ENCODE measurements at places on chromosomes 1 and 21.

DNA sequence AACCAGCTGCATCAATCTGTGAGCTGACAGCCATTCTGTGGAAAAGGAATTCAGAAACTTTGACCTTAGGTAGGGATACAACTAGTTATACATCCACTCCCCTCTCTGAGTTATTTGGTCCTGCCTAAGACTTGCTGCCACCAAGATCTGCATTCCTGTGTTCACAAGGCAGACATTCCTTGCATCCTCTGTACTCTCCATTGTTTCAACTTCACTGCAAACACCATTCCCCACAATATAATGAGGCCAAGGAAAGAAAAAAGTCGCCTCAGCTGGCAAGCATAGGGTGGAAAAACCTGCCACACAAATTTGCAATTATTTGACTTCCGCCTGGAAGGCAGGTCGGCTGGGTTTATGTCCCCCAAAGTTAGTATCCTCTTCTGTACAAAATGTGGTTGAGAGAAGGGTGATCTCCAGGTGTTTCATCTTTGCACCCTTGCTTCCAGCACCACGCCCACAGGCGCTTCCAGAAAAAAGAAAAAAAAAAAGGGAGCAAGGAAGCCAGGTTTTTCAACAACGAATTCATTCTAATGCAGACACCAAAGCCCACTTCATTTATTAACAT lies 676 bp upstream of the CTTNBP2NL start:
- no peak for DNase-seq

DNA sequence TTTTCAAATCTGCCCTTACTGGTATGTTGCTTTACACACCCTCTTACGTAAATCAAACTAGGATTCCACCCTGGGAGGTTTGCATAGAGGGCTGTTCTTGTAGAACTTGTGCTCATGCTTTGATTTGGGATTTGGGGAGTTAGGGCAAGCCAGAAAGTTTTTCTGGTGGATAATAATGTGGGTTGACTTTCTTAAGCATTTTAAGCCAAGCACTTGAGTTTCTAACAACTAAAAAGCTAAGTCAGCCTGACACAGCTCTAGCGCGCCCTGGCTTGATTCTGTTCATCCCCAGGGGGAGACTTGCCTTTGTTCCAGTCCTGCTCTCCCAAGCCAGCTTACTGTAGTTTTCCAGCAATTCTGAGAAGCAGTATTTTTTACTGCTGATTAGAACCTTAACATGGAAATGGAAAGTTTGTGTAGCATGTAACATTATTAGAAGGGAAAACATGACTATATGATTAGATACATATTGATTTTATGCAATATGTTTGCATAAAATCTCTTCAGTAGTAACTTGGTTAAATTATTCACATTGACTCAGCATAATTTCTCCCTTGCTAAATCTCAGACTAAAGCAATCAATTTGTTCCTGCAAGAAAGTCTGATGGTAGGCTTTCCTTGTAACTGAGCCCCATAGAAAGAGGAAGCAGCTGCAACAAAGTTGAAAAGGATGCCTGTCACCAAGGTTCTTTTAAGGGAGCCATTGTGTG lies 11.0 kb upstream of the PGD start:
- DNase-seq, result no peak

- peak; percentile 80 for DNase-seq
These were observed 1.7 kb downstream of the WNT9A start for GRCh38 chr1:227945891-227946623.

- no peak for DNase-seq
These were observed 22.7 kb upstream of the CCSAP start for GRCh38 chr1:229365569-229365968.

DNA sequence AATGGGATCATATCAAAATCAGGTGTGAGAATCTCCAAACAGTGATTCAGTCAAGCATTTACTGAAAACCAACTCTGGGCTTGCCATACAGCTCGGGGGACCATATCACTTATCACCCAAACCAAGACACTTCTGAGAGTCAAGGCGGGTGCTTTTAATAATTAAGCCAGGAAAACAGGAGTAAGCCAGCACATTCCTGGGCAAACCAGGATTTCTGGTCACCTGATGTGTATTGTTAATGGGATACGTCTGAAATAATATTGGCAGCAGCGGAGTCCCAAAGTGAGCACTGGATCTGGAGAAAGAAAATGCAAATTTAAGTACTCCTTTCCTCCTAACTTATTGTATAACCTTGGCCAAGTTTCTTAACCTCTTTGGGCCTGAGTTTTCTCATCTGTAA lies 17.6 kb downstream of the OSCP1 start:
- DNase-seq, result no peak

GRCh38 chr1:65717815-65718454 lies 74.8 kb upstream of the PDE4B start:
- no peak for DNase-seq

DNA sequence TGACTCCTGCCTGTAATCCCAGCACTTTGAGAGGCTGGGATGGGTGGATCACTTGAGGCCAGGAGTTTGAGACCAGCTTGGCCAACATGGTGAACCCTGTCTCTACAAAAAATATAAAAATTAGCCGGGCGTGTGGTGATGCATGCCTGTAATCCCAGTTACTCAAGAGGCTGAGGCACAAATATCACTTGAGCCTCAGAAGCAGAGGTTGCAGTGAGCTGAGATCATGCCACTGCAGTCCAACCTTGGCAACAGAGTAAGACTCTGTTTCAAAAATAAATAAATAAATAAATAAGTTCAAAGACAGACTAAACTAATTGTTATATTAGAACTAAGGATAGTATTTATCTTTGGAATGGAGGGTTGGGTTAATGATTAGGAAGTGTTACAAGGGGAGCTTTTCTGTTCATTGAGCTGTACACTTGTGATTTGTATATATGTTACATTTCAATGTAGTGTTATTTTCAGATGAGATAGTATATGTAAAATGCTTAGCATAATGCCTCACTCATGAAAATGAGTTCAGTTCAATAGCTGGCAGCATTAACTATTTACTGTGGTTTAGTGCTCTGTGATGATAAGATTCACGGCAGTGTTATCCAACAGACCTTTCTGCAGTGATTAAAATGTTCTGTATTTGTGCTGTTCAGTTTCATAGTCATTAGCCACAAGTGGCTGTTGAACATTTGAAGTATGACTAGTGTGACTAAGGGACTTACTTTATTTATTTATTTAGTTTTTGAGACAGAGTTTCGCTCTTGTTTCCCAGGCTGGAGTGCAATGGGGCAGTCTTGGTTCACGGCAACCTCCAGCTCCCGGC lies 47.7 kb downstream of the OSBPL9 start:
- DNase-seq, result no peak

DNA sequence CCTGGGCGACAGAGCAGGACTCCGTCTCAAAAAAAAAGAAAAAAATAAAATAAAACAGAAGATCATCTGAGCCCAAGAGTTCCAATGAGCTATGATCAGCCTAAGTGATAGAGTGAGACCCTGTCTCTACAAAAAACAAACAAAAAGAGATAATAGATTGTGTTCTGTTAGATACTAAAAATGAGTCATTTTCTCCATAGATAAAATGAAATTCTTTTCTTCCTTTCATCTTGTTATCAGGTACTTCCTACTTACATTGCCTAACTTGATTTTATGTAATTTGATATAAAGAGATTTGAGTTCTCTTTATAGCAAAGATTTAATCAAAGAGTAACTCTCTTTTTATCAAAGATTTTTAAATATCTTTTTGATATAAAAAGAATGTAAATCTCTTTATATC lies 19.3 kb upstream of the PTGS2 start:
- DNase-seq, result no peak

DNA sequence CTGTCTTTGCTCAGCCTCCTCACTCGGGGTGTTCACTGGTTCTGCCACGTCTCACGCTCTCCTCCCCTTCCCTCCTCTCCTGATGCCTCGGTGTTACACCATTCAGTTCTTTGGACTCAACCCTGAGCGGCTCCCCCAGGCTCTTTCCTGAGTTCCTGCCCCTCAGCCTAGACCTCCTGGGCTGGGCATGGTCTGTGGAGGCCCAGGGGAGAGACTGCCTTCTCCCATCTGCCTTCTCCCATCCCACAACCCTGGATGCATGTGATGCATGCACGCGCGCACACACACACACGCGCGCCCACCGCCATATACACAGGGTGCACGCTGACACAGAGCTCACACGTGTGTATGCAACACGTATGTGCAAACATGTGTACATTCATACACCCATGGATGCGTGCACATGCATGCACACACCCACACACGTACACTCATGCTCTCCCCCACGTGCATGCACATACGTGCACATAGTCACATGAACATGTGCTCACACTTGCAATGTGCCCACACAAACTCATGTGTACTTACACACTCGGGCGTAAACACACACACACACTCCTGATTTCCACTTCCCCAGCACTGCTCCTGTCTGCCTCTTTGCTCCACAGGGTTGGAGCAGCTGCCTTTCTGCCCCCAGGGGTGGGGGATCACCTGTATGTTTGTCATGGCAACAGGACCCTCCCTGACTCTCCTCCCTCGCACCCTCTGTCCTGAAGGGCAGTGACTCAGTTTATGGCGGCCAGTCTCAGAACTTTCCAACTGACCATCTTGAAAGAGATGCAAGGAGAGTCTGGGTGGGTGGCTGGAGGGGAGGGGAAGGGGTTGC lies 59.0 kb downstream of the HUNK start:
- no peak for DNase-seq

DNA sequence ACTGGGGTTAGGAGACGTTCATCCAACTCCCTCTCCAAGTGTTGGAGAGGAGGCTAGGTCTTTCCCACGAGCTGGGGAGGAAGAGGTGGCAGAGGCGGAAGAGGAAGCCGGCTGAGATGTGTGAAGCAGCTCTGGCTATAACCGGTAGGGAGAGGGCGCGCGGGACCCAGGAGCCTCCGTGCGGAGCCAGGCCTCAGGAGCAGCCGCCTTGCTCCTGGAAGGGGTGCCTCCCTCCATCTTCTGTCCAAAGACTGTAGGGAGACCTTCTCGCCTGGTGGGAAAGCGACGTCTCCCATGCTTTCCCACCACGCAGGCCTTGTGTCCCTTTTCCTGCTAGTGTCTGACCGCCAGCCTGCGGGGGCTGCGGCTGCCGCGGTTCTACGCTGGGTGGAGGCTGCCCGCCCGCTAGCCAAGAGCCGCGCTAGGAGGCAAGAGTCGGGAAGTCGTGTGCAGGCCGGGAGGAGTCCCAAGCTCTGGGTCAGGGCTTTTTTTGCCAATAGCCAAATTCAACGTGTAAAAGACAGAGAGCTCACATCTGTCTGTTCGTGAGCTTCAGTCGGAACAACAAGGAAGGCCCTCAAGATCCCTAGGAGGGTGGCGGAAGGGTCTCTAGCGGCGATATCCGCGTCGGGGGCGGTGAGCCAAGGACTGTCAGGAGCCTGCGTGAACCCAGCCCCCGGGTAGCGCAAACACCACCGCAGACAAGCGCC lies 8.4 kb upstream of the NBPF11 start:
- no peak for DNase-seq

DNA sequence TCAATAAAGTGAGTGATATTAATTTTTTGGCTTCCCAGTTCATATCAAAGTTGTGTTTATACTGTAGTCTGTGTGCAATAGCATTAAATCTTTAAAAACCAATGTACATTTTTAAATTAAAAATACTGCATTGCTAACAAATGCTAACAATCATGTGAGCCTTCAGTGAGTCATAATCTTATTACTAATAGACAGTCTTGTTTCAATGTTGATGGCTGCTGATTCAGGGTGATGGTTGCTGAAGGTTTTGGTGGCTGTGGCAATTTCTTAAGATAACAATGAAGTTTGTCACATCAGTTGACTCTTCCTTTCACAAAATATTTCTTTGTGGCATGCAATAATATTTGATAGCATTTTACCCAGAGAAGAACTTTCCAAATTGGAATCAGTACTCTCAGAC lies 109.0 kb downstream of the ZMYM4 start:
- DNase-seq, result no peak

DNA sequence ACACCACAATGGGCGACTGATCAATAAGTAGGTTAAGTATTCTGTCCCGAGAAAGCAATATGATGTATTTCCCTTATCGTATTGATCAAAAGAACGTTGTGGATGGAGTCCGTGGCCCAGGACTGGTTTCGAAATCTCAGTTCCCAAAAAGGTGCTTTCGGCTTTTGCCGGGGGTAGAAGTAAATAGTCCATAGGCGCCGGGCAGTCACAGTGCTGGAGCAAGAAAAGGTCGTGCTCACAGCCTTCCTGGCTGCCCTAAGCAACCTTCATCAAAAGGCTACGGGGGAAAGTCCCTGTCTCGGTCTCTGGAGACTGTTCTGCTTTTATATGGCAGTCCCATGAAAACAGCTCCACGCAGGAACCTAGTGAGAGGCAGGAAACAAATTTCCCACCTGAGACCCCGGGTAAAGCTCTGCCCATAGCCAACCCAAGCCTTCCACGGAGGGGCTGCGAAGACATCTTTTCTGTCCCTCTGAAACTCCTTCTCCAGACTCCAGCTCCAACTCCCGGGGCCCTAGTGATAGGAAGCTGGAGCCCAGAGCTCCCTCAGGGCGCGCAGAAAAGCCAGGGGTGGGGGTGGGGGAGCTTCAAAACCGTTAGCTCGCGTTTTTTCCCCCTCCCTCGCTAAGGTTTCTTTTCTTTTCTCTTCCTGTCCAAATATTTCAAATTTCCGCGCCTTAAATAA lies 7.0 kb downstream of the CDKN2C start:
- DNase-seq, result no peak

- DNase-seq, result no peak
These were observed 1.5 kb downstream of the ZSCAN20 start for GRCh38 chr1:33473900-33474299.

GRCh38 chr1:147786536-147786935 lies 26.1 kb upstream of the GJA5 start:
- DNase-seq, result no peak

GRCh38 chr1:35564037-35564883 lies 6.7 kb downstream of the NCDN start:
- DNase-seq, result no peak

DNA sequence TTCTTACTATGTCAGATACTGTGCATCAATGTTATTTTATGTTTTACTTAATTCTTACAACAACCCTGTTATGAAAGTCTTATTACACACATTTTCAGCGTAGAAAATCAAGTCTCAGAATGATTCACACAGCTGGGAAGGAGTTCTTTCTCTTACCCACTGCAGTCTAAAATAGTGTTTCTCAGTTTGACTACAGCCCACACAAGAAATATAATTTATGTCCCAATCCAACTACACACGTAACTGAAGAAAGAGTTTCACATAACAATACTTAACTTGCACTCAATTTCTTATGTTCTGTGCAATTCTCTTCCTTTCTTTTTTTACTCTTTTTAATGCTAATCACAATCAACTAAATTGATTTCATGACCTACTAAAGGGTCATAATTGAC lies 252.8 kb upstream of the ADGRL2 start:
- no peak for DNase-seq

- no peak for DNase-seq
These were observed 98.4 kb downstream of the EBNA1BP2 start for GRCh38 chr1:43073490-43074230.

- no peak for DNase-seq
These were observed 94.5 kb downstream of the SYT2 start for GRCh38 chr1:202615501-202616354.

- DNase-seq, result no peak
These were observed 32.8 kb downstream of the SNAP47 start for GRCh38 chr1:227768125-227768439.

GRCh38 chr1:28518000-28518744 lies 12.3 kb downstream of the RCC1 start:
- DNase-seq, result peak; percentile 70
